DMS79 treated with DMSO at 0.1 percent for 48 hours (cell line): ENCODE measurements at places on chromosomes 11 and 22.

- DNase-seq, result no peak
These were observed 10.1 kb downstream of the MCM5 start for GRCh38 chr22:35409783-35410662.

GRCh38 chr11:114346709-114347141 is 50.5 kb downstream of the NNMT start:
- no peak for DNase-seq

GRCh38 chr22:46934746-46935491 is 172.5 kb downstream of the TBC1D22A start:
- no peak for DNase-seq

- DNase-seq, result no peak
These were observed 80.2 kb downstream of the TBC1D22A start for GRCh38 chr22:46842606-46843005.

DNA sequence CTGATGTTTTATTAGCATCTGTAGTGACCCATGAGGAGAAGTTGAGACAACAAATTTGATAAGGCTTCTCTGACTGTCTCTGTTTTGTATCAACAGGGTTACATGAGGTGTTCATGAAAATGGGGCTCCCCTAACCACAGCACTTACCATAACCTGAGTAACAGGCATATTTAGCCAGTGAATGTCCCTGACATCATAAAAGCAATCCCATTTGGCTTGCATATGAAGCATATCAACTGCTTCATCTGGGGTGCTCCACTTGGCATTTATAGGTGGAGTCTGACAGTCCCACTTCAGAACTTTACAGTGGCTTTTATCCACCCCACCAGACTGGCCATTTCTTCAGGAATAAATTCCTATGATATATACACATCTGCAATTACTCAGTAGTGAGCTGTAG is 257.6 kb downstream of the LUZP2 start:
- DNase-seq, result no peak

DNA sequence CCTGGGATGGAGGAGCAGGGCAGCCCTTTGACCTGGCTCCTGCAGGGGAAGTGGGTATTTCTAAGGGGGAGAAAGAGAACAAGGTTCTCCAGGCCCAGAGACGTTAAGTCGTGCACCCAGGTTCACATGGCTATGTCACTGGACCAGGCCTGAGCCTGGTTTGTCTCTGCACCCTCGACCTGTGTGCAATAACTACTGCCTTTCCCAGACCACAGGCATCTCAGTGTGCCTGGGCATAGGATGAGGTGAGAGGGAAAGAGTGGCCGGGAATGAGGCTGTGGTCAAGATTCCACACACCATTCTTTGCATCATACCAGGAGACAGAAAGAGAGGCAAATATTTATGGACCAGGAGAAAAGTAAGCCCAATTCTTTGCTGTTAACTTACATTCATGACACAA is 66.8 kb downstream of the PRR5L start:
- DNase-seq, result no peak

DNA sequence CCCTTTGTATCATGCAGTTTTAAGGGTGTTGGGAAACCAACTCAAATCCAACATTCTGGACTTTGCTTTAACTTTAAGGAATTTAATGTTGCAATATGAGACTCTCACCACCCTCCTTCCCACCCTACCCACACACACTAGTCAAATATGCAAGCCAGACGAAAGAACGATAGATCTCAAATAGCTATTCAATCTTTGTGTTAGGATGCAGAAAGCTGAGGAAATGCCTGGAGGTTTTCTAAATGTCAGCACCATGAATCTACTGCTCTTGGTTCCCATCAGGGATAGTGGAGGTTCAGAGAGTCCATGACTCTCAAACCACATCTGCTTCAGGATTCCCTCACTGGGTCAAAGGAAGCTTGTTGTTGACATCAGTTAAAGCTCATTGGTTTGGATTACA is 33.7 kb downstream of the EXPH5 start:
- DNase-seq, result no peak

DNA sequence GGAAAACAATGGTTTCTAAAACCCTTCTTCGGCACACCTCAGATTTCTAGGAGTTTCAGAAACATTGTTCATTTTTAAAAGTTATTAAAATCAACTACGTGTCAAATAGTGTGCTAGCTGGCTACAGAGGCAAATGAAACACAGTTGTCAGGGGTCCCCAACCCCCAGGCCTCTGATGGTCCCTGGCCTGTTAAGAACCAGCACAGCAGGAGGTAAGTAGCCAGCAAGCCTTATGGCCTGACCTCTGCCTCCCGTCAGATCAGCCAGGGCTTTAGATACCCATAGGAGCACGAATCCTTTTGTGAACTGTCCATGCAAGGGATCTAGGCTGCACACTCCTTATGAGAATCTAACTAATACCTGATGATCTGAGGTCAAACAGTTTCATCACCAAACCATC is 648.2 kb downstream of the FAM181B start:
- DNase-seq, result no peak

DNA sequence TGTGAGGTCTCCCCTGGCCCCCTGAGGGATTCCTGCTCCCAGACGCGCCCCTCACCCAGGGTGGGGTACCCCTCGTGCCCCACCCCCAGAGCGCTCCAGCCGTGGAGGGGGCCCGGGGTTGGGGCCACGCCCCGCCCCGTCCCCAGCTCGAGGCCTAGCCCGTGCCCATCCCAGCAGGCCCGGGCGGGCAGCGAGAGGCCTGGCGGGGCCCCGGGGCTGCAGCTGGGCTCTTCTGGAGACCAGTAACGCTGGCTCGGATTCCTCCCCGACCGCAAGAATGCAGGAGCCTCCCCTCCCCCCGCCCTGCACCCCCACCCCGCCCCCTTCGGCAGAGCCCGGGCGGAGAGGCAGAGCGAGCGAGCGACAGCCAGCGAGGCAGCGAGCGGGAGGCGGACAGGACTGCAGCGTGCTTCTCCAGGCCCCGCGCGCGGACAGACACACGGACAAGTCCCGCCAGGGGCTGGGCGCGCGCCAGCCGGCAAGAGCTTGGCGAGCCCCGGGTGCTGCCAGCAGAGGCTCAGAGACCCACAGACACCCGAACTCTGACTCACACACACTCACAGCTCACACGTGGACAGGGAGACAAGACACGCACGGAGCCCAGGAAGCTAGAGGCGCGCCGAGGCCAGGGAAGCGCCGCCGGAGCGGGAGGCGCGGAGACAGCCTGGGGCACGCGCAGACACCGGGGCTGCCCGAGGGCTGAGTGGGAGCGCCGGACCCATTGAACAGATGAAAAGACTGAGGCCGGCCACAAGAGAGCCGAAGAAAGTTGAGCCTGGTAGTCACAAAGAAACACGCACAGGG is 15.2 kb downstream of the BCL9L start:
- peak; percentile 55 for DNase-seq

- no peak for DNase-seq
These were observed 13.6 kb downstream of the PNPLA5 start for GRCh38 chr22:43878079-43878795.

DNA sequence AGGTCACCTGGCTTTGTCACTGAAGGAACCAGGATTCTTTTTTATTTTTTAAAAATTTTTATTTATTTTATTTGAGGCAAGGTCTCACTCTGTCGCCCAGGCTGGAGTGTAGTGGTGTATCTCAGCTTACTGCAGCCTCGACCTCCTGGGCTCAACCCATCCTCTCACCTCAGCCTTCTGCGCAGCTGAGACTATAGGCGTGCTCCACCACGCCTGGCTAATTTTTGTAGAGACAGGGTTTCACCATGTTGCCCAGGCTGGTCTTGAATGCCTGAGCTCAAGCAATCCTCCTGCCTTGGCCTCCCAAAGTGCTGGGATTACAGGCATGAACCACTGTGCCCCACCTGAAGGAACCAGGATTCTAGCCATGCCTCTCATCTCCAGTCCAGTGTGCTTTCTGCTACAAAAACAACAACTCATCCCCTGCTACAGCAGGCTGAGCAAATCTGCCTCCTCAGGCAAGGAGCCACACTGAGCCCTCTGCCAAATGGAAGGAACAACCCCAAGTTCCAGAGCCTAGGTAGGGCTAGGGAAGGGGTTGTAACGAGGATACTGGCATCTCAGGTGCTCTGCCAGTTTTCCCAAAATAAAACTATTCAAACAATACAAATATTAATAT is 2.6 kb upstream of the PEX26 start:
- DNase-seq, result no peak

DNA sequence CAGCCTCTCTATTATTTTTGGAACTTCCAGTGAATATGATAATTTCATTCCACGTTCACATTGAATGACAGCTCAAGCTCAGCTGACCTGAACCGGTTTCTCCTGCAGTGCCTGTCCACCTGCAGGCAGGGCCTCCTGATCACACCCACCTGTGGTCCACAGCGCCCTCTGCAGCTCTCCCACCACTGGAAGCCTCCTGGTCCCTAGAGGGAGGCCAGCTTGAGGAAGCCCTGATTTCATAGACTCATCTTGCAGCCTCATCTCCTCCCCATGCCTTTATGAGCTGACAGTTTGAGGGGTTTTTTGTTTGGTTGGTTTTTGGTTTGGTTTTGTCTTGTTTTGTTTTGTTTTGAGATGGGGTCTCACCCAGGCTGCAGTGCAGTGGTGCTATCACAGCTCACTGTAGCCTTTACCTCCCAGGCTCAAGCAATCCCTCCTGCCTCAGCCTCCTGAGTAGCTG is 29.9 kb upstream of the MALAT1 start:
- DNase-seq, result peak; percentile 23

- no peak for DNase-seq
These were observed 4.6 kb downstream of the LGALS12 start for GRCh38 chr11:63510360-63511047.

GRCh38 chr22:48288376-48288940 is 1526.0 kb downstream of the TBC1D22A start:
- DNase-seq, result no peak

GRCh38 chr22:48596111-48596850 is 1231.4 kb downstream of the BRD1 start:
- no peak for DNase-seq

- no peak for DNase-seq
These were observed 18.5 kb downstream of the TRIM5 start for GRCh38 chr11:5666402-5666793.

- no peak for DNase-seq
These were observed 43.2 kb downstream of the ST3GAL4 start for GRCh38 chr11:126398721-126399120.

- DNase-seq, result no peak
These were observed 3900.6 kb upstream of the OR11H1 start for GRCh38 chr22:11627436-11627797.

GRCh38 chr11:122128146-122128545 is 12.1 kb upstream of the BLID start:
- no peak for DNase-seq

- DNase-seq, result no peak
These were observed 12.3 kb downstream of the SMPD1 start for GRCh38 chr11:6402561-6402981.

- no peak for DNase-seq
These were observed 46.4 kb upstream of the FTH1 start for GRCh38 chr11:62013537-62014476.

- DNase-seq, result no peak
These were observed at the start of gene SPON1 for GRCh38 chr11:13962562-13963168. SPON1 (plus strand) TSS chr11:13962723; CDS start chr11:13962905, 182 bp downstream.

DNA sequence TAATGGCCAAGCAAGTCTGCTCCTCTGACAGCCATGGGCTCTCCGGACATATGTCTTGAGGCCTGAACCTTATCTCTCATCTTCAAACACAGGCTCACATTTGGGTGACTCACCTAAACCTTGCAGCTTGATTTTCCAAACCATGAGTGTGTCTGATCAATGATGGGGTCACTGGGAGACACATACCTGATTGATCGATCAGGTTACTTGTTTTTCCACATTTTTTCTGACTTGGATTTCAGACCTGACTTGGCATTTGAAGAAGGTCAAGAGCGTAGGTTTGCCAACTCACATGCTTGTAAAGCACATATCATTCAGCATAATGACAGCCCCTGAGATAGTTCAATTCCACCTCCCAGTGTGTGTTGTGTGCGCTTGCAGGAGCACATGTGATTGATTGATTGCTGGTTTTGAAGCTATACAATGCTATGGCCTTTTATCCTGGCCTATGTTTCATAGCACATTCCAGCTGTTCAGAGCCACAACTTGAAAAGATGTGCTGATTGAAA is 116.7 kb upstream of the KIRREL3 start:
- no peak for DNase-seq

DNA sequence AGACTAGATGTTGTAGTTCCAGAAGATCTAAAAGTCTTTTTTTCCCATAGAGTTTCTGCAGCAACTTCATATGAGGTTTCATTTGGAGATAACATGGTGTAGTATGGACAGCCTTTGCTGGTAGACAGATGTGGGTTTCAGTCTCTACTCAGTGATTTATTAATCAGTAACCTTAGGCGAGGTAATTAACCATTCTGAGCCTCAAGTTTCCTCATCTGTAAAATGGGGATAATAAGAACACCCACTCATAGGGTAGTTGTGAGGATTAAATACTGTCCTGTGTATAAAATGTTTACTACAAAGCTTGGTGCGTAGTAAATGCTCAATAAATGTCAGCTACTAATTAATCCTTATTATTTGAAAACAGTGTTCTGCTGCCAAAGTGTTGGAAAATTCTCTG is 16.8 kb downstream of the POU2F3 start:
- no peak for DNase-seq

DNA sequence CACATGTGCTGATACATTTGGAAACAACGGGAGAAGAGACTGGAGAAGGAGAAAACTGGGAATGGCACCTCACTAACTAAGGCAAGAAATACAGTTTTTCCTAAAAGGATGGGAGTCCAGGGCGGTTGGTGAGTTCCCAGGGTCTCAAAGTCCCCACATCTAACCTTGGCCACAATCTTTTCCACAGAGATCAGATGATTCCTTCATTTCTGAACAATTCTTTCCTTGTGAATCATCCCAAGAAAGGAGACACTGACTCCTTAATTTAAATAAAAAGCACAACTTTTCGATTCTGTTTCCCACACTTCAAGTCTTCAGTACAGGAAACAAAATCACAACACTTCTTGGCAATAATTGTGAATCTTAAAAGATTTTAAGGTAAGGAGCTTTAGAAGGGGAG is 384.7 kb downstream of the DCDC1 start:
- no peak for DNase-seq

DNA sequence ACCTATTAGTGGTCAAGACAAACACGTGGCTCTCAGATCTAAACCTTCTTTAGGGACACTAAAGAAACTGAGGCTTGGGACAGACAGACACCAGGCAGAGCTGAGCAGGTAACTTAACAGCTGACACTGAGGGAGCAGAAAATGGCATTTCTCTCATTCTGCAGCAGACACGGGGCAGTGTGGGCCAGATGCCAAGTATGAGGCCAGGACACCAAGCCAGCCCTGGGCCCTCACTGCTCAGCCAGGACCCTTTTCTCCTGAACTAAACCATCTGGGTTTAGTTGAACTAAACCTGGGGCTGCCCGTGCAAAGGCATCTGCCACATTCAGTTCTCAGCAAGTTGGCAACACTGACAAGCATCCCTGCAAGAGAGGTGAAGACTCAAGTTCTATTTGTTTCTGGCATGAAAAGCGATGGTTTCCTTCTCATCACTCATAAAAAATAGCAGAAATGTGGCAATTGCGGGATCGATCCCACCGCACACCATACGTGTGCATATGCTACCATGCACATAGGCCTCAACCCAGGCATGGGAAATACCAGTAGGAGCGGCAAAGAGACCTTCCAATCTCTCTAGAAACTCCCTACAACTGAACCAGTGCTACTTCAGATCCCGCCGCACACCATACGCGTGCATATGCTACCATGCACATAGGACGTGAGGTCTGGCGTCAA is 100.1 kb upstream of the BID start:
- no peak for DNase-seq
